HEK293T (cell line): ENCODE measurements at places on chromosomes 5 and 9.

GRCh38 chr5:179436321-179437122, 91.3 kb upstream of the ADAMTS2 start:
- no peak for DNase-seq

GRCh38 chr9:132144708-132145365, 17.0 kb upstream of the NTNG2 start:
- DNase-seq: no peak

DNA sequence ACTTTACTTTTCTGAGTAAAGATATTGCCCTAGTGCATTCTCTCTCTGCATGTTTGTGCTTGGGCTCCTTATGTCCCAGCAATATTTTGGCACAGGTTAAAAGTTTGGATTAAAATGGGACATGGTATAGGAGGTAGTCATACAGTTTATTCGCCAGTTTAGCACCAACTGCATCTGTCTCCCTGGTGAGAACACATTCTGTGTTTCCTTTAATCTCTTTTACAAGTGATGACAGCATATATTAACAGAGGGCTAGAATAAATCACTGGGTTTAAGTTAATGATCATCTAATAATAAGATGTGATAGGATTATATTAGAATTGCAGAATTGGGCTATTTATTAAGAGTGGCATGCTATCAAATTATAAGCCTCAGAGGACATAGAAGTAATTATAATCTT, 550.1 kb downstream of the LRRC70 start:
- DNase-seq: no peak

DNA sequence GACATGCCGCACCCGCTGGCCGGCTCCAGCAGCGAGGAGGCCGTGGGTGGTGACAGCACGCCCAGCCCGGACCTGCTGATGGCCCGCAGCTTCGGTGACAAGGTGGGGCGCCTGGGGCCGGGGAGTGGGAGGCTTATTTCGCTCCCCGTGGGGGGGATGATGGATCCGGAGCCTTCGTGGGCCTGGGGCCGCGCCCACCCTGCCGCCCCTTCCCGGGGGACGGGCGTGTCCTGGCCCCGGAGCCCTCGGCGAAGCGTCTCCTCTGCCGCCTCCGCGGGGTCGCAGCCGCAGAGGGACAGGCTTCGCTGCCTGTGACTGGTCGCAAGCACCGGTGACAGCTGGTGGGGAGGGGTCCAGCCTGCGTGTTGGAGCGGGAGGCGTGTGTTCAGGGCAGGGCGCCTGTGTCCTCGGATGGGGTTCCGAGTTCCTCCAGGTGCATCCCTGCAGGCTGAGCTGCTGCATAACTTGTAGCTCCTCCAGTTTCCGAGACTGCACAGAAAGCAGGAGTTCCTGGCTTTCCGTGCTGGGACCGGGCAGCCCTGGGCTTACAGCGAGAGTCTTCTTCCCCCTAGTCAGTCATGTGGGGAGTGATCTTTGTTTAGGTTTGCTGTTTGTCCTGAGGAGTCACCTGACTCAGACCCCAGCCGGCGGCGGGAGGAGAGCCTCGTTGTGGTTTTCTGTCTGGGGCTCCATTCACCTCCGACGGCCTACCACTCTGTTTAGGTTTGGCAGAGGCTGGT, 666 bp downstream of the SNX30 start:
- DNase-seq: peak; percentile 55

DNA sequence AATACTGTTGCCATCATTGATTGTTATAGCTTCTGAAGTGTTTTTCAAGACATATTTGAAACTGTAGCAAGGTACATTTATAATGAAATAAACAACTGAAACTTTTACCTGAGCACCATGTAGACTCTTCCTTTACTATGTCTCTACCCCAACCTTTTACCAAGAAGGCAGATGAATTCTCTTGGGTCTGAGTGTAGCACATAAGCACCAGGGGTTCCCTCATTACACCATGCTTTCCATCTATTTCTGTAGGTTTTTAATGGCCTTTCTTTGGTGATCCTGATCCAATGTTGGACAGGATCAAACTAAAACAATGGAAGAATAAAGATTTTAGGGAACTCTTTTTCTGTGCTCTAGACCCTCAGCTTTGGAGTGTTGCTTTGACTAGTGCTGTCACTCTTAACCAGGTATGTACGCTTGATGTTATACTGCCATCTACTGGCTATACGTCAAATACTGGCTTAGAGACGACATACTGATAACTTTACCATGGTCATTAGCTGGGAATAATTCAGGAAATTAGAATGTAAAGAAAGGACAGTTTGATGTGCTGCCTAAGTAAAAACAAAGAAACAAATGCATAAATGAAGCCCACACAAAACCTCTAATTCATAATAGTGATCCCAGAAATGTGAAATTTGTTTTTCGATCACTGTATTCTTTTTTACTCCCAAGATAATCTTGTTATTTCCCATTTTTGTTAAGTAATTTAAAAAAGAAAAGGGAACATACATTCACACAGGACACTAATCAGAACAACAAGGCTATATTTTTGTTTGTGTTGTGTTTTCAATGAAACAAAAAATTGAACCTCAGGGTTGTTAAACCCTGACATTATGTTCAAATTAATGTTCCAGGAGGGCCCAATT, 30.7 kb downstream of the IFNW1 start:
- peak; percentile 70 for DNase-seq

GRCh38 chr5:32504989-32505596, 60.6 kb upstream of the ZFR start:
- peak; percentile 34 for DNase-seq

GRCh38 chr5:177987326-177987725, 8.7 kb downstream of the PROP1 start:
- no peak for DNase-seq

DNA sequence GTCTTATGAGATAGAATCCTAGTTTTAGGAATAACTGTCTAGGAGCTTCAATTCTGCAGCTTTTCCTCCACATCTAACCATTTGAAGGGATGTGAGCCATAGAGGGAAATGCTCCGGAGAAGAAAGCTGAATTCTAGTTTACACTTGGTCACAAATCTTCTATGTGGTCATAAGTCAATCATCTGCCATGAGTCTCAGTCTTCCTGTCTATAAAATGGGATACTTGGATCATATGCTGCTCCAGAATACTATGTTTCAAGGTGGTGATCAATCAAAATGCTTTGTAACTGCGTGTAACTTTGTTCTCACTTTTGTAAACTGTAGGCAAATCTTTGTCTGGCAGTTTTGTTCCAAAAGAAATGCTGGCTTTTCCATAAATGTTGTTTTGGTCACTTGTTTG, 152.0 kb upstream of the SV2C start:
- DNase-seq: no peak

DNA sequence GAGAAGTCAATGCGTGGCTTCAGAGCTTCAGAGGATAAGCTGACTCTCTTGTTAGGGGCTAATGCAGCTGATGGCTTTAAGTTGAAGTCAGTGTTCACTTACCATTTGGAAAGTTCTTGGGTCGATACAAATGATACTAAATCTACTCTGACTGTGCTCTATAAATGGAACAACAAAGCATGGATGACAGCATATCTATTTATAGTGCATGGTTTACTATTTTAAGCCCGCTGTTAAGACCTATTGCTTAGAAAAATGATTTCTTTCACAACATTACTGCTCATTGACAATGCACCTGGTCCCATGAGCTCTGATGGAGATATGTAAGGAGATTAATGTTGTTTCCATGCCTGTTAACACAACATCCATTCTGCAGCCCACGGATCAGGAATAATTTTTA, 435.7 kb downstream of the MAT2B start:
- DNase-seq: no peak

DNA sequence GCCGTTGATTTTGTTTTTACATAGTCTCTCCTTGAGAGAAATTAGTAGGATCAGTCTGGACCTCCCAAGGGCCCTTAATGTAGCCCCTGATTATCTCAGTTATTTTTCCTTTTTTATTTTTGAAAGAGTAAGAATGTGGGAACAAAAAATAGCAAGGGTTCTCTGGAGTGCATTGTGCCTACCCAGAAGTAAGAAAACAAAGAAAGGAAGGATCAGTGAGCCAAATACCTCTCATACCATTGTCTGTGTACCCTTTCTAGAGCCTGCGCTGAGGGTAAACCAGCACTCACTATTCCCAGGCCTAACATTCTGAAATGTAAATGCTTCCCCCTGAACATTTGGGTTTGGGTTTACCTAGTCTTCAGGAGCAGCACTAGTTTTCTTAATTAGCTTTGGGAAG, 213.0 kb upstream of the TARS1 start:
- DNase-seq: no peak

- no peak for DNase-seq
These were observed 31.0 kb upstream of the NR3C1 start for GRCh38 chr5:143434261-143435209.

- DNase-seq: no peak
These were observed 321.9 kb upstream of the IRX4 start for GRCh38 chr5:2204366-2205184.

- no peak for DNase-seq
These were observed 44.6 kb upstream of the SHOC1 start for GRCh38 chr9:111839387-111839786.

- peak; percentile 69 for DNase-seq
These were observed 52.5 kb downstream of the RPS23 start for GRCh38 chr5:82225525-82226172.

DNA sequence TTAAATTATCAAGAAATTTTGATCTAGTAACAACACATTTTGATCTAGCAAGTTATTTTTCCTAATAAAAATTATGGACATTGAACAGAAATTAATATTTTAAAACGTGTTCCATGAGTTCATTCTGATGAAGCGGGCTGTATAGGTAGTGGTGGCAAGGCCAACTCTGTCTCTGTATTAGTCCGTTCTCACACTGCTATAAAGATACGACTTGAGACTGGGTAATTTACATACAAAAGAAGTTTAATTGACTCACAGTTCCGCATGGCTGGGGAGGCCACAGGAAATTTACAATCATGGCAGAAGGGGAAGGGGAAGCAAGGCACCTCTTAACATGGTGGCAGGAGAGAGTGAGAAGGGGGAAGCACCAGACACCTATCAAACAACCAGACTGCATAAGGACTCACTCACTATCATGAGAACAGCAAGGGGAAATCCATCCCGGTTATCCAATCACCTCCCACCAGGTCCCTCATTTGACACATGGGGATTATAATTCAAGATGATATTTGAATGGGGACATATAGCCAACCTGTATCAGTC, 61.2 kb downstream of the TMEM232 start:
- no peak for DNase-seq

GRCh38 chr5:75648712-75649111, 37.5 kb downstream of the ANKDD1B start:
- no peak for DNase-seq

GRCh38 chr5:59917121-59917520, 23.6 kb upstream of the PDE4D start:
- DNase-seq: no peak

DNA sequence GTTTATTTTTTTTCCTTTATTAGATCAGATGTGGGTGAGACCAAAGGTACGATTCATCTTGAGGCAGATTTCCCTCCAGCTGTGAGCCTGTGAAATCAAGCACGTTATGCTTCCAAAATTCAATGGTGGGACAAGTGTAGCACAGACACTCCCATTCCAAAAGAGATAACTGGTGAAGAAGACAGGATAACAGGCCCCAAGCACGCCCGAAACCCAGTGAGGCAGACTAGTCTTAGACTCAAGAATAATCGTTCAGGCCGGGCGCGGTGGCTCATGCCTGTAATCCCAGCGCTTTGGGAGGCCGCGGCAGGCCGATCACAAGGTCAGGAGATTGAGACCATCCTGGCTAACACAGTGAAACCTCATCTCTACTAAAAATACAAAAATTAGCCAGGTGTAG, 36.8 kb upstream of the COL5A1 start:
- no peak for DNase-seq

DNA sequence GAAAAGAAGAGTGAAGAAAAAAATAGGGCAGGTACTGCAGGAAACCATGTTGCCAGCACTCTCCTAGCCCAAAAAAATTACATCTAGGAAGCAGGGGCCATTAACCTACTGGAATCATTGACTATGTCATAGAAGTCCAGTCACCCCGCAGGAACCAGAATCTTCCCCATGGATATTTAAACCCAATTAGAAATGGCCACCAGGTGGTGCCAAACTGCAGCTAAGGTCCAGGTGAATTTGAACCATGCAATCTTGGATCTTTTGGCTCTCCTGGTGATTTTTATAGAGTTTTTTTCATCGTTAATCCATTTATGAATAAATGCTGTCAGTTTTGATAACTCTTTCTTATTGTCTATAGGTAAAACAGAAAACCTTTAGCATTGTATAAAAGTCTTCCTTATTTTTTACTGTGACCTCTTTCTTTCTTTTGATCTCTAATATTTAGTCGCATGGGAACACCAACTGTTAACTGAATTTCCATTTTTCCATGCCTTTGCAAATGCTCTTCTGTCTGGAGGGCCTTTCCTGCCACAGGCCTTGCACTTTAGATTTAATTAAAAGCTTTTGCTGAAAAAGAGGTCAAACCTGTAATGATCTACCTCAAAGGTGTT, 147.5 kb upstream of the FGF10 start:
- DNase-seq: peak; percentile 10

DNA sequence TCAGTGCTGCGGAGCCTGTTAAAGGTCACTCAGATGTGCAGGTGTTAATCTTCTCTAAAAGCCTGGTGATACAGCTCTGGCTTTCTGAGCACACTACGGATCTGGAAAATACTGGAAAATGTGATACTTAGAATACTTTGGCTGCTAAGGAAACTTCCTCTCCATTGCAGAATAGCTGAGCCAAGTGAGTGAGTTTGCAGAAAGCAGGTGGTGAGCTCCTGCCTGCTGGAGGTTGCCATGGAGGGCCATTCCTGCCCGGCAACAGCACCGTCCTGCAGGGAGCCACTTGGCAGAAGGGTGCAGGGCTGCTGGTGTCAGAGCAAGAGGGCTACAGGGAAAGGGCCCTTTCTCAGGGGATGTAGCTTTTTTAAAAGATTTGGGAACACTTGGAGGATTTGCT, 40.7 kb downstream of the SECISBP2 start:
- no peak for DNase-seq

- no peak for DNase-seq
These were observed 10.7 kb downstream of the NKD2 start for GRCh38 chr5:1019001-1019905.

GRCh38 chr5:159956074-159956473, 39.8 kb downstream of the ADRA1B start:
- DNase-seq: no peak

DNA sequence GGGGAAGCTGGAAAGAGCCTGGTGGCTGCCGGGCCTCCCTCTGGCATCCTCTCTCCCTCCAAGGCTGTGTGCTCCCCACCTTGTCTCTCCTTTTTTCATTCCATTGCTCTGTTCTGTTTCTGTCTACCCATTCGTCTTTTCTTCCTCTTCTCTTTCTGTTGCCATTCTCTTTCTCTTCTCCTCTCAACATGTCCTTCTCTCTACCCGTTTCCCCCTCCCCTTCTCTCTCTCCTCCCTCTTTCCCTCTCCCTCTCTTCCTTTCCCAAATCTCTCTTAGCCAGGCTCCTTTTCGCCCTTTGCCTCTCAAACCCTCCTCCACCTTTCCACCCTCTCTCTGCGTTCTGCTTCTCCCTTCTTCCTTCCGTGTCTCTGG, 19.4 kb upstream of the KCNIP1 start:
- DNase-seq: no peak

- no peak for DNase-seq
These were observed 104.2 kb downstream of the LIFR start for GRCh38 chr5:38452201-38452600.

- no peak for DNase-seq
These were observed 51.4 kb downstream of the COL5A1 start for GRCh38 chr9:134693011-134693410.
